Esophagus squamous epithelium (tissue), 5 donors: ENCODE measurements at places on chromosomes 6 and 20.
A peak's percentile ranks its signal among the peaks of the same experiment; 100 is the strongest.

- no peak for DNase-seq
Observed at GRCh38 chr20:36862857-36863668, 12.9 kb upstream of the TLDC2 start.

DNA sequence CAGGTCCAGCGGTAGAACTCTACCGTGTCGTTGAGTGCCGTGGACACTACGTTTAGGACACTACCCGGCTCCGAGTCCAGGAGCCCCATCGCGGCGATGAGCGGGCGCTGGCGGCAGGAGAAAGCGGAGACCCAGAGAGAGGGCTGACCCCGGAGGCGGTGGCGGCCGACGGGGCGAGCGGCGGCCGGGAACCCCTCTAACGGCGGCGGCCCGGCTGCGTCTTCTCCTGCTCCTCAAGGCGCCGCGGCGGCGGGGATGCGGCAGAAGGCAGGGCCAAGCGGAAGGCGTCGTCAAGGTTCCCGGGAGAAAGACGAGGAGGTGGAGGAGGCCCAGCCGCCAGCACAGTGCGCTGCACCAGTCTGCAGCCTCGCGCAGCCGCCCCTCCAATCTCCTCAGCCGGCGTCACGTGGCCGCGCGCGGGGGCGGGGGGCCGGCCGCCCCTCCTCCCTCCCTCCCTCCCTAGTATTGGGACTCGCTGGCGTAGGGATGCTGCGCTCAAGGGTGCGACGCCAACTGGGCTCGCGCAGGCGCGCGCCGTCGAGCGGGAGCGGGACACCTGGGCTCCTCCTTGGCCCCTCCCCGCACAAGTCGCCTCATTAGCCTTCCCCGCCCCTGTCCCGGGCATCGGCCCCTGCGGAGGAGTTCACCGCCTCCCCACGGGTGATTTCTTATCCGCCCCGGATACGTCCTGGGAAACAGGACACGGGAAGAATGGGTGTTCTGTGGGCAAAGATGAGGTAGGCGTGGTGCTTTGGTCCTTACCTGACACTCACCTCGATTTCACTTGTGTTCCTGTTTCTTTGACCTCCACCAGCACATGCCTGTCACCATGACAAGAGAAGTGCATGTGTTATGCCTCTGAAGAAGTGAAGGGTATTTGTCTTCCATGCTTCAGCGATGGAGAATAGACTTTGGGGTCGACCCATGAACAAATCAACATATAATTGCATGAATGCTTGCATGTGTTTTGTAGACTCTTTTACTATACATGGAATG is at the start of gene ELOVL4:
TSS of gene ELOVL4 (minus strand) at position 363 of the 996 bp plus-strand sequence. CDS start at position 89, 274 bp downstream.
- DNase-seq = no peak

DNA sequence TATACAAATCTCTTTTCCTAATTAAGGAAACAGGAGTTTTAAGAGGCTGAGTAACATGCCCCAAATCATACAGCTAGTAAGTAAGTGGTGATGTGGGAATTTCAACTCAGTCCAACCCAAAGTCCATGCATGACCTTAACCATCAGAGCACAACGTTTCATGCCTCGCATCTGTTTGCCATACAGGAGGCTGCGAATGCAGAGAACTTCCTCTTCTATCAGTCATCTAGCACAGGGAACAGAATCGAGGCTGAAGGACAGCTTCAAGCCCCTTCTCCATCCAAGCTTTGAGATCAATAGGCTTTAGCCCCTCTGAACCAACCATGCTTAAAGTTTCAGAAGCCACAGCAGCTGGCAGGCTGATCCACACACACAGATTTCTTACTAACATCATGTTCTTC is 113.2 kb downstream of the MAFB start:
- no peak for DNase-seq

GRCh38 chr6:165616116-165616515 is 46.9 kb downstream of the PDE10A start:
- DNase-seq = no peak

GRCh38 chr6:151341476-151342195 is 49.7 kb downstream of the ZBTB2 start:
- no peak for DNase-seq

GRCh38 chr6:166955865-166956443 is 396 bp downstream of the RNASET2 start:
- no peak for DNase-seq

- DNase-seq = no peak
Observed at GRCh38 chr6:158803733-158804143, 15.4 kb downstream of the EZR start.

GRCh38 chr6:55180258-55180657 is 5.9 kb downstream of the HCRTR2 start:
- no peak for DNase-seq

DNA sequence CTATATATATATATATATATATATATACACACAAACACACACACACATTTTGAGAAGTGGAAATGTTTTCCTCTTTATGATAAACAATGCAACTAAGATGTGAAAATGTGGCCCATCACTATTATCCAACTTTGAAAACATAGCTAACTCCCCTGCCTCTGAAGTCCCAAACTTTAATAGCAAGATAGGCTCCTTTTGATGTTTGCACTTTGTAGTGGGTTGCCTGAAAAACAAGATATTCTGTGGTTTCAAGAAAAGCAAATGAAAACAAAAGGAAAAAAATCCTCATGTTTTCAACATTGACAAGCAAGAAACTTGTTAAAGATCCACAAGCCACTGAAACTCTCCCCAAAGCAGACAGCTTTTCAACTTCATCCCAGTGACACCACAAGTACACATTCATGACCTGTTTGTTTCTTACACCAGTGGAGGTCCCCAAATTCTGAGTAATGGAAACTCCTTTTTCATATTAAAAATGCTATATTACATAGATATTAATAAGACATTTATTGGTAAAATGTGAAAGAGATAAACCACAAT is 90.0 kb downstream of the IPCEF1 start:
- DNase-seq = no peak

DNA sequence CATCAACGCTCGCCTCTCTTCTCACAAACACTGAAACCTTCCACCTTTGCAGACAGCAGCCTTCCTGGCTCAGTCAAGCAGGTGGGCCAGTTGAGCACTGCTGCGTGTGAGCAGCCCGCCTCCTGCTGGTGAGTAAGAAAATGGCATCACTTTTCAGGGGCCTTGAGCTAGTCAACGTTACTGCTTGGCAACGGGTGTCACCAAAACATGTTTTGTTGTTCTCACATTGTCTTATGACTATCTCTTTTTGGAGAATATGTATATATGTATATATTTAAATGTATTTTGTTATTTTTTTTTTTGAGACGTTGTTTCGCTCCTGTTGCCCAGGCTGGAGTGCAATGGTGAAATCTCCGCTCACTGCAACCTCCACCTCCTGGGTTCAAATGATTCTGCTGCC is 97.0 kb upstream of the AGPAT4 start:
- no peak for DNase-seq

DNA sequence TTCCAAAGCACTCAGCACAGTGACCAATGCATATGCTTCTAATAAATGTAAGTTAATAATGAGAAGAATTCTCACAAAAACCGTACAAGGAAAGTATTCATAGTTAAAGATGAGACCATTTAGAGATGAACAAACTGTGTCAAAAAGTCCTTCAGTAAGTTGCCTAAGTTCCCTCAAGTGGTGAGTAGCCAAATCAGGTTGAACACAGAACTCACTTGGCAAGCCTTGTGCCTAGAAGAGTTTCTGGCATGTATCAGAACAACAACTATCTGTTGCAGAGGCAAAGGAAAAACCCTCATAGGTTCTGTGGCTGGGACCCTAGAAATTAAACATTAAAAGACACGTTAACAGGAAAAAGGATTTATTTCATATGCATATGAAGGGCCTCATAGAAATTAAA is 129.6 kb upstream of the DOK5 start:
- DNase-seq = no peak

DNA sequence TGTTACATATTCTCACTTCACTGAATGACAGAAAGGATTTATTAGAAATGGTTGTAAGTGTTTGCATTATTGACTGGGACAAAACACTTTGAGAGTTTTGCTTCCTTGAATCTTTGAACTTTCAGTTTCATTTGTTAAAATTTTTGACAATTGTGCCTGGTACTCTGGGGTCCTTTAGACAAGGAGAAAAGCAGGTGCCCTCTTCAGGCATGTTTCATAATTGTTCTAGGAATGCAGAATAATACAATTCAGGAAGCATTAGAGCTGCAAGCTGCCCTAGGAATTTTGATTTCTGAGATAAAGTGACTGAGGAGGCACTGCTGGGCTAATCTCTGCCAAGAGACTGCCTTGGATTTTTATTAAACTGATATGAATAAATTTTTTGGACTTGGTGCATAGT is 49.7 kb downstream of the TOP1 start:
- no peak for DNase-seq

DNA sequence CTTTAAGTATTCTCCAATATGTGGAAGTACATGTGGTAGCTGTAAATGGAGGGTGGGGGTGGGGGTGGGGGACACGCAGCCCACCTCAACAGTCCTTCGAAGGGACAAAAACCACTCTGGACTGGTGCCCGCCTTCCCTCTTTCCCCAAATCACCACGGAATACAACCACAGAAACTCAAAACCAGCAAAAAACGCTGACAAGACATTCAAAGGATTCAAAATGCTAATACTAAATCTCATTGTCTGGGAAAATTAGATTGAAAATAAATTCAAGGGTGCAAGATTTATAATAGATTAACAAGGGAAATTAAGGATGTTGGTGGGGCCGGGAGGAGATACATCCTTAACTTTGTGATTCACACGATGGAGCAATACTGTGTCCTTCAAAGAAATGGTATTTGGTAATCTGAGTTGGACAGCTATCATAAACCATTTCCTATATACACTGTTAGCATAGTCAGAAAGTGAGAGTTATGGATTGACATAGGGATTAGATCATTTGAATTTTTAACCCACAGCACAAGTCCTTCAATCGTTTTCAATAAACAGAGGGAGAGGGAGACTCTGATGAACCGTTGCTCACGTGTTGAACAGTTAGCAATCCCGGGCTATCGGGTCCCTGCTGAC is 766 bp upstream of the TBC1D22B start:
- no peak for DNase-seq

DNA sequence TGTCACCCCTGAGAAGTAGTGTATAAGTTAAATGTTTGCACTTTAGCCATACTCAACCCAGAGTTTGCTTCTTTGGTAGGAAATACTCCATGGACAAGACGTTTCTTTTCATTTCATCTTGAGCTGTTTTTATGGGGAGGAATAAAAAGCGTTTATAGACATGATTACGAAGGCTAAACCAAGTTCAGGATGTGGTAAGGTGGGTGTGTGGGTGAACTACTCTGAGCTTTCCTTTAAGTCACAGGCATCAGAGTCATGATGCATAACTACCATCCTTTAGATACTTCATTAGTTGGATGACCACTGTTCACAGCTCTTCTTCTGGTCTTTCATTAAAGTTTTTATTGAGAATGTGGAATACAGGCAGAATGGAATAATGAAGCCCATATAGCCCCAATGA is 48.9 kb downstream of the EBF4 start:
- DNase-seq = no peak

DNA sequence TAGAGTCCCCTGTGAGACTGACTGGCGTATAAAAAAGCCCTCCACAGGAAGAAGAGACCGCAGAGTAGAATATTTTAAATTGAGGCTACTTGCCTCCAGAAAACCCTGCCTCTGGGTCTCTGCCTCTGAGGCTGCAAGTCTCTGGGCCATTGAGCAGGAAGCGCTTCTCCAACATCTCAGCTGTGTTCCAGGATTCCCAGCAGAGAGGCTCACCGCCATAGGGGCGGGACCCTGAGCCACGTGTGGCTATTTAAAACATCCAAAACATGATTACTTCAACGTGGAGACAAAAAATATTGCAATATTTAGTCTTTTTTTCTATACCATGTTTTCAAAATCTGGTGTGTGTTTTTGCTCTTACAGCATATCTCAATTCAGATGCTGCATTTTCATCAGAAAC is 59.4 kb downstream of the GNAS-AS1 start:
- no peak for DNase-seq

GRCh38 chr6:46138281-46138680 is 8.5 kb downstream of the ENPP4 start:
- DNase-seq = no peak

- peak; percentile 56 for DNase-seq
Observed at GRCh38 chr6:132814716-132815570, 574 bp downstream of the RPS12 start.

- no peak for DNase-seq
Observed at GRCh38 chr20:9609887-9610502, 95.6 kb downstream of the LAMP5 start.

DNA sequence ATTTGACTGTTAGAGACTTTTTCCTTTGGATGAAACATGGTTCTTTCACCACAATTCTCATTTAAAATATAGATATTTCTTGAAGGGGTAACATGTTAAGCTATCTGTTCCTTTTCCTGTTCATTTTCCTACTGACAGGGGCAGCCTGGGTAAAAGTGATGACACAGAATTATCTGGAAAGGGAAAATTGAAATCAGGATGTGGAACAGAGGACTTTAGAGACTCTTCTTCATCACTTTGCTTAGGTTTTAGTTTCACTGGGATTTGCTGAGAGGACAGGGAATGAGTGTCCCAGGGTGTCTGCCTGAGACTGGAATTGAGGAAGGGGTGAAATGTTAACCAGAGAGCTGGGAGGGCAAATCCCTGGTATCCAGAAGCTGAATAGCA is 116.0 kb downstream of the RNF144B start:
- no peak for DNase-seq

DNA sequence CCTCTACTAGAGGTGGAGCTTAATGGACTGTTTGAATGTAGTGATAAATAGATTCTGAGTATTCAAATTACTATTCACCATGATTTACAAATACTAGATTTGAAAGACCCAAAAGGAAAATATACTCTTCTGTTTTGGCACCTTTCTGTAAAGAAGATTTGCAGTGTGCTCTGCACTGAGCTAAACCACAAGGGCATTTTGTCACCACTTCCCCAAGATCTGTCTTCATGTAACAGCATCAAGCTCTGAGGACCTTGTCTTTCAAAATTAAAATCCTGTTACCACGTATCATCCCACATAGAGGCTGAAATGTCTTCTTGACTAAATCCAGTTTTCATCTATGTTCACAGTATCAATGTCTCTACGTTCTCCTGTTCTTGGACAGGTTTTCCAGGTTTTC is 3.3 kb upstream of the PGK2 start:
- no peak for DNase-seq

DNA sequence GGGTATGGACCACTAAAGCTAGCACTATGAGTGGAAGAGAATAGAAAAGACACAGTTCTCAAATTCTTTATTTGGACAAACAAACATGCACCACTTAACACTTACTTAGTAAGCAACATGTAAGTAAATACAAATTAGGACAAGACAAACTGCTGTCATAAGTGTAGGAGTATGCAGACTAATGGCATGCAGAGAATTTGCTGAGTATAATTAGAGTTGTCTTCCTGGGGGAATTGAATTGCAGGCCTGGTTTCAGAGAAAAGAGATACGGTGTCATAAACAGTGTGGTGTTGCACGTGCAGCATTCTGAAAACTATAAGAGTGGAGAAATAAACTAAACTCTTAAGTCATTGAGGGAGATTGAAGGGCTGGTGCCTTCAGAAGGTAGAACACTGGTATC is 125.2 kb upstream of the EYA4 start:
- no peak for DNase-seq

DNA sequence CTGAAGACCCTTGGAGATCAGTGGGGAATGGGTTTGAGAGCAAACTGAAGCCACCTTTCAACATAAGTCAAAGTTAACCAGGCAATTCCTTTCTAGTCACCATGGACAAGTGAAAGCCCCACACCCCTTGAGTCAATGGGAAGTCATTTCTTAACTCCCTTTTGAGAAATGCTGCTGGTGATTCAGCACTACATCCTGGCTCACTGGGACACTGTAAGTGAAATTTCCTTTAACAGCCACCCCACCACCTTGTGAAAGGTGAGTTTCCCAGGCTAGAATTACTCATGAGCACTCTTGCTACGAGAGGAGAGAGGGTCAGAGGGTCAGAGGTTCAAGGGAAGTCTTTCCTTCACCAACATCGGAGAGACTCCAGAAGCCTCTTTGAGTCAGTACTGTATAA is 93.3 kb upstream of the MARCKS start:
- no peak for DNase-seq
